ENCODE measurements at places on chromosomes 12 and 14.

DNA sequence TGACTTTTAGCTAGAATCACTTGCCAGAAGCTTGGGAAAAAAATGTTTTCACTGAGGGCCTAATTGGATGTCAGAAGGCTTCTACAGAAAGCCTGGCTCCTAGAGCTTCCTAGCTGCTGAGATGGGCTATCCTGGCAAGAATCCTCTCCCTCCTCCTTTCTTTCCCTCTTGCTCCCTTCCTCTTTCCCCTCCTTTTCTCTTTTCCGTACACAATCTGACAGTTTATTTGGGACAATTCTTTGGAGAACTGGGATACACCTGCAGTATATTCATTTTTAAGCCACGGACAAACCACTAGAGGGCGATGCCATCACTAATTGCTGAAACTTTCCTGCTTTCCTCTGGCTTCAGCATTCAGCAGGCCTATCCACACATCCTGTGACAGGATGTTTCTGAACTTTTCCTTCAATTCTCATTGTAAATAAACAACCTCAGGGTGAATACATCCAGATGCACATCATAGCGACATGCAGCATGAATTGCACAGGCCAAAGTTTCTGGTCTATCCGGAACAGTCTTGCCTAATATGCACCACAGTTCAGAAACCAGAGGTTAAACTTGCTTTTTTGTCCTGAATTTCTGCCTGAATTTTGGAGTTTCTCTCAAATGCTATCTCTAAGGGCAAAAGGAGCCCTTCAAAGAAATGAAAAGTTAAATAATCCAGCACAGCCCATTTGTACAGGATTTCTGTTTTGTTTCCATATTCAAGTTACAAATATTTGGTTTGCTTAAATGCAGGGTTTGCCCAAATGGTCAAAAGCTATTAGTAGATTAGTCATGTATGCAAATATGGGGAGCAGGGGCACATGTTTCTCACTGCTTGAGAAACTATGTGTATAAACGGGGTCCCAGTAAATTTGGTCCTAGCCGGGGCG, 142.8 kb downstream of the PAWR start:
- peak; percentile 62 for DNase-seq

DNA sequence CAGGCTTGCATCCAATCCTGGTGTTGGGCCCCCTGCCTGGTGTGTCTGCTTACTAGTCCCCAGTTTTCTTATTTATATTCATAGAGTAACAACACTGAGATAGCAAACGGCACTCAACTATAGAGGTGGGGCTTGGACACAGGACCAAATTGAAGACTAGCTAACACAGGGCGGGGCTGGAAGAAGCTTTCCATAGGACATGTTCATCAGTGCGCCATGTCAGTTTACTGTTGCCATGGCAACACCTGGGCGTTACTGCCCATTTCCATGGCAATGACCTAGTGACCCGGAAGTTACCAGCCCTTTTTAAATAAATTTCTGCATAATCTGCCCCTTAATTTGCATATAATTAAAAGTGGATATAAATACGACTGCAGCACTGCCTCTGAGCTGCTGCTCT, 275.5 kb upstream of the TMEM132C start:
- no peak for DNase-seq

DNA sequence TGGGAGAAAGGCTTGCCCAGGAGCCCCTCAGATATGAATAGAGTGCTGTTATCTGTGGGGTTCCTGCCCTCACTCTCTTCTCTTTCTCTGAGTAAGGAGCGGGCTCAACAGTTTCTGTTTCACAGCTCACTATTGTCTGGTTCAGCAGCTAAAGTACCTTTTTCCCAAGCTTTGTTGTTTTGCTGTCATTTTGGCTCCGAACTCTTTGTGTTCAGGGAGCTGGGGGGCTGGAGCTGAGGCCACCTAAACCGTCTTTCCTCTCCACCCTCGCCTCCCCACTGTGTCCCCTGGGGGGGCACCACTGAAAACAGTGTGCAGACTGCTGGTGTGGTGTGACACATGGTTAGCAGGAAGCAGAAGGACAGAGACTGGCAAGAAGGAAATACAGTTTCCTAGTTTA, 51.4 kb downstream of the FBXW8 start:
- DNase-seq = no peak

DNA sequence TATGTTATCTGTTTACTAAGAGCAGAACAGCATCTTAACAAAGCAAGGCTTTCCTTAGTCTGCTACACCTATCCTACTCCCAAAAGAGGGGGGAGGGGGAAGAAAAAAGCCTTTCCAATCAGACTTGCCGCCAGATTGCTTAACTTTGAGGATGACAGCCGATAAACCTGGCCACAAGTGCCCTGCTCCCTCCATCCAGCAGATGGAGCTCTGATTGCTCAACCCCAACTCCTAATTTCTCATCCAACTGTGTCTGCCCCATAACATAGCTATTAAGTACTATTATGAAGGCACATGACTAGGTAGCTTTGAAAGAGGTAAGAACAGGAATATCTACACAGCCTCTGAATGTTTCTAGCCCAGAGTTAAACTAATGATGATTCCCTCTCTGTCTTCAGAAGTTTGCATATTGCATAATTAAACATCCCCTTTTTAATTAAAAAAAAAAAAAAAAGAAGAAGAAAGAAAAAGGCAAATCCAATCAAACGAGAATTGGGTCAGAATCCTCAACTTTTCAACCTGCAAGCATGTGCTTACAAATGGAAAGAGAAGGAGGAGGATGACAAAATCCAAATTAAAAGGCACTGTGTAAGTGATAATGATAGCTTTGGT, 247.4 kb downstream of the GALC start:
- peak; percentile 63 for DNase-seq

DNA sequence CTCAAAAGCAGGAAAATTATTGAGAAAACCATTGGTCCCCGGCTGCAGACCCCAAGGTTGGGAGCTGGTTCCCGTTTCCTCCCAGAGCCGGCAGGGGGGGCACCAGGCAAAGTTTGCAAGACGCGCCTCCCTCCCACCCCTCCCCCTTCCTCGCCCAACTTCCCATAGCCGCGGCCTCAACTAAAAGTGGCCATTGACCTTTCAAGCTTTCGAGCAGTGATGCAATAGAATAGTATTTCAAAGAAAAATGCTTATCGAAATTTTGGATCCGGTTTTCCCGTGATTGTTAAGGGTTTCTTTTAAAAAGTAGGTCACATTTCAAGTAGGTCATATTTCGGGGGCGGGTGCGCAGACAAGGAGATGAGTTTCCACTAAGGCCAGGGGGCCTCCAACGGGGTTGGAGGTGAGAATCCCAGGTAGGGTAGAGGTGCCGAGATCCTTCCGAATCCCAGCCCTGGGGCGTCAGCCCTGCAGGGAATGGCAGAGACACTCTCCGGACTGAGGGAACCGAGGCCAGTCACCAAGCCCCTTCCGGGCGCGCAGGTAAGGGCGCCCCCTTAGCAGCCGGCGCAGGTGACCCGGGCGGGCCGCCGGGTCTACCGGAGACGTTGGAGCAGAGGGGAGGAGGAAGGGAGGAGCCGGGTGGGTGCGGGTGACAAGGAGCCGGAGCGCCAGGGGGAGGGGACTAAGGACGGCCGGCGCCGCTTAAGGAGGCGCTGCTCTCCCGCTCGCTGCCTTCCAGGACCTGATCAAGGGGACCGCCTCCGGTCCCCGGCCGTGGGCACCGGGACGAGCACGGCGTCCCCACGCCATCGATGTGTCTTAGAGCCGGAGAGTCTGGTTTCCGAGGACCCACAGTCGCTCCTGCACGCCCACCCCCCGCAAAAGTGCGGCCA, 2.6 kb upstream of the SOCS2 start:
- DNase-seq = peak; percentile 94

- peak; percentile 81 for DNase-seq
Measured at GRCh38 chr14:76644855-76645518, 116.3 kb upstream of the VASH1 start.

GRCh38 chr12:116360579-116361413, 83.3 kb upstream of the MED13L start:
- no peak for DNase-seq
